ENCODE measurements at places on chromosomes 1 and 21.

DNA sequence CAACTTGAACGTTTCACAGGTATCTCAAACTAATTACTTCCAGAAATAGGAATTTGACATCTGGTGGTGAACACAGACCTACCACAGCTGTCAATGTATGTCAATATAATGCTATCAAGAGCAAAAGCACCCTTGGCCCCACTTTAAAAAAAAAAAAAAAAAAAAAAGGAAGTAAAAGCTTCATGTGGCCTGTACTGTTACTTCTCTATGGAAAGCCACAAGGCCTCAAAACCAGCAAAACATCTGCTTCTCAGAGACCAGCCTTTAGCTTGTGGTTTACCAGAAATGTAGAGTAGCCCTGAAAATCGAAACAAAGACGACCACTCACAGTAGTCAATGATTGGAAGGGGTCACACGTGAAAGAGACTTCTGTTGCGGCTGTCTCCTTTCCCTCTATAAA lies 109.6 kb downstream of the SLC45A1 start:
- peak; percentile 95 for DNase-seq

DNA sequence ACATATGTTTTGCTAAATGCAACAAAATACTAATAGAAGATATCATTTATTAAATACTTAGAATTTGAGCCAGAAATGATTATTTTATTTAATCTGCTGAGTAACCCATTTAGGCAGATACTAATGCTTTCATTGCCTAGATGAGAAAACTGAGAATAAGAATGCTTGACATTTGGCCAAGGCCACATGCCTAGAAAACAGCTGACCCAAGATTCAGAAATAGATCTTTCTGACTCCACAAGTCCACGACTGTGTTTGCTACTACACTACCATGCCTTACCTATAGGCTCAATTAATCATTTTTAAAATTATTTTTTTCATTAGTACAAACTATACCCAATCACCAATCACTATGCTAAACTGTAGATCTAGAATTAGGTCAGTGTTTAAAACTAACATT lies 129.7 kb downstream of the ATP1B1 start:
- no peak for DNase-seq

- no peak for DNase-seq
These were observed 33.3 kb downstream of the ZNF281 start for GRCh38 chr1:200376528-200376927.

DNA sequence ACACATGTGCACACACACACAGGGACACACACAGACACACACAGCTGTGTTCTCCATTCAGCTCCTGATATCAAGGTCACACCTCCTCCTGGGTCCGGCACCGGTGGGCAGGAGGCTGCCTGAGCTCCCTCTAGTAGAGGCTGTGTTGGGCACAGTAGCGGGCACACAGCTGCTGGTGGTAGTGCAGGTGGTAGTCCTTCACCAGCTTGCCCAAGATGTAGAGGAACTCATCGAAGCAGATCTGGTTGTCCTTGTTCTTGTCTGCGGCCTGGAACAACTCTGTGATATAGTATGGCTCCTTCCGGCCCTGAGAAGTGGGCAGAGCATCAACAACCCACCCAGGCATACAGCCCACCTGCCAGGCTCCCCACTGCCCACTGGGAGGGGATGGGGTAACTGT lies 5.6 kb upstream of the S100A8 start:
- DNase-seq = no peak

DNA sequence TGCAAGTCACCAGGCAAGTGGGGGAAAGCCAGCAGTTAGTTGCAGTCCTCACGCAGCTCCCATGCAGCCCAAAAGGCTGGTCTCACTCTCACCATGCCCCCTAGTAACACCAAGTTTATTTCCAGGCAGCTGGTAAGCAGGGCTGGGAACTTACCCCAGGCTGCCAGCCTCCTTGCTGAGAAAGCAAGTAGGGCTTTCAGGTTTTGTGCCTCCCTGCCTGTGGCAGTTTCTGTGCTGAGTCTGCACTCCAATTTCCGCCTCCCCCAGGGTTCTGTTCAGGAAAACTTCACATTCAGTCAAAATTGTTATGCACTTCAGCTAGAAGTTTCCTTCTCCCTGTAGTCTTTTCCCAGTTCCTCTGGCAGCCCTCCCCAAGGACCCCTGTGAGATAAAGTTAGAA lies 102.0 kb upstream of the SGIP1 start:
- no peak for DNase-seq

DNA sequence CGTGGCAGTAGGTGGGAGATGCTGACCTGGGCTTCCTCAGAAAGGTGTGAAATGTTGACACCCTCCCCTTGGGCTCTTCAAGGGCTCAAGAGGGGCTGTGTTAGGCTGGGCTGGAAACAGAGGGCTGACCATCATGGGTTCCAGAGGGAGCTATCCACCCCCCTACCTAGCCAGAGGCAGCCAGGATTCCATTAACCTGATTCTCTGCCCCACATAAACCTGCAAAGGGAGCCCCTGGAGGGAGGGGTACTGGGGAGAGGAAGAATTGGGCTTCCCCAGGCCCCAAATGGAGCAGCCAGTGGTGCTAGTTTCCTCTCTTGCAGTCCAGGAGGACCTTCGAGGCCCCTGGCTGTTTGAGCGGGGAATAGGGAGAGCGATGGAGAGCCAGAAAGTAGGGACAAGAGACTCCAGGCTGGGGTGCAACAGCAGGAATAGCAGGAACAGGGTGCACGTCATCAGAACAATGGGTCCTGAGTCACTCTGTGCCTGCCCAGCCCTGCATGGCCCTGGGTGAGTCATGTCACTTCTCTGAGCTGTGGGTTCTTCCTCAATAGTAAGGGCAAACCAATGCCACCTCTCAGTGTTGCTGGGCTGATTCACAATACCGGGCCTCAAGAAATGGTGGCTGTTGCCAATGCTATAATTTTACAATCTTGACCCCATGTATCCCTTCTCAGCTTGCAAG lies 121.2 kb downstream of the EPHB2 start:
- DNase-seq = no peak

DNA sequence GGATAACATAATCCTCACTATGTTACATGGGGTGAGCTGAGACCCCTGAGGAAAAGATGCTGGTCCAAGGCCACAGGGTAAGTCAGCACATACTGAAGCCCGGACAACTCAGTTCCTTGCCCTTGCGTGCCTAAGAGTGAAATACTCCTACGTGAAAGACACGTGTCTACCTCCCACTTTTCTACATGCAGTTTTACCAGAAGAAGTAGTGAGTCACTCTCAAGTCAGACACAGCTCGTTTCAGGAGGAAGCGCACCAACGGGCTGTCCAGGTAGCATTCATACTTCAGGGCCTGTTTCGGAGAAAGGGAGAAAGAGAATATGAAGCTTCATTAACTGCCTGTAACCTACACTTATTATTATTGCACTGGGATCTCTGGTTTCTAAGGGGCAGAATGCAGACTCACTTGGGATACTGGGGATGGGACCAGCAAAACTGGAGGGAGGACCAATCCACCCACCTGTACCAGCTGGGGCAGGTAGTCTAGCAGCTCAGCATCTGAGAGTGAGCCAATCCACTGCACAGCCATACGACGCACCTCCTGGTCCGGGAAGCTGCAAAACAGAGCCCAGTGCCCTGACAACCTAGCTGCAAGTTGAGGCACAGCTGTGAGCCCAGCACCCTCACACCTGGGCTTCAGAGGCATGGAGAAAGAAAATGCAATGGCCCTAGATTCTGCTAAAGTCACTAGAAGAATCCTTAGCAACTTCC lies 32.4 kb upstream of the PPP1R15B start:
- DNase-seq = no peak

- peak; percentile 29 for DNase-seq
These were observed 2.3 kb downstream of the TRIM46 start for GRCh38 chr1:155175927-155176371.

Data from GM12865 (cell line).